ENCODE measurements at places on chromosomes 12 and 14. TPM values are rescaled to one million over a fixed set of nuclear protein-coding genes. Genes with fewer than 3 reads are reported as not detected.

DNA sequence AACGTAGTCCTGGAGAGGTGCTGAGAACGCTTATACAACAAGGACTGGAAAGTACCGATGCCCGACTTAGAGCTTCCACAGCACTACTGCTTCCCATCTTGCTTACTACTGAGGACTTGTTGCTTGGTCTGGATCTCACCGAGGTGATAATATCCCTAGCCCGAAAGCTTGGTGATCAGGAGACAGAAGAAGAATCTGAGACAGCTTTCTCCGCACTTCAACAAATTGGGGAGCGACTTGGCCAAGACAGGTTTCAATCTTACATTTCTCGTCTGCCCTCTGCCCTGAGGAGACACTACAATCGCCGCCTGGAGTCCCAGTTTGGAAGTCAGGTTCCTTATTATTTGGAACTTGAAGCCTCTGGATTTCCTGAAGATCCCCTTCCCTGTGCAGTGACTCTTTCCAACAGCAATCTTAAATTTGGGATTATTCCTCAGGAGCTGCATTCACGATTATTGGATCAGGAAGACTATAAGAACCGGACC is 1.1 kb downstream of the TOGARAM1 start:
- DNase-seq = no peak

Gene AVPR1A
- total RNA-seq = 0.20 TPM

Gene TAS2R30
- 1.0 TPM for total RNA-seq

Gene CHFR
- total RNA-seq = 44.6 TPM

Gene LRTM2
- not detected for total RNA-seq

Measured in H1 (cell line).